ENCODE measurements at places on chromosomes 5 and 9. TPM values are rescaled to one million over a fixed set of nuclear protein-coding genes. Genes with fewer than 3 reads are reported as not detected.
A peak's percentile ranks its signal among the peaks of the same experiment; 100 is the strongest.

Gene SRD5A1
- total RNA-seq, result 14.8 TPM

Gene DMGDH
- not detected for total RNA-seq

- DNase-seq, result peak; percentile 87
Observed at GRCh38 chr9:36407122-36407723, 7.2 kb upstream of the RNF38 start.

Gene HAPLN1
- total RNA-seq, result not detected

Gene KIAA0825
- total RNA-seq, result 0.54 TPM

DNA sequence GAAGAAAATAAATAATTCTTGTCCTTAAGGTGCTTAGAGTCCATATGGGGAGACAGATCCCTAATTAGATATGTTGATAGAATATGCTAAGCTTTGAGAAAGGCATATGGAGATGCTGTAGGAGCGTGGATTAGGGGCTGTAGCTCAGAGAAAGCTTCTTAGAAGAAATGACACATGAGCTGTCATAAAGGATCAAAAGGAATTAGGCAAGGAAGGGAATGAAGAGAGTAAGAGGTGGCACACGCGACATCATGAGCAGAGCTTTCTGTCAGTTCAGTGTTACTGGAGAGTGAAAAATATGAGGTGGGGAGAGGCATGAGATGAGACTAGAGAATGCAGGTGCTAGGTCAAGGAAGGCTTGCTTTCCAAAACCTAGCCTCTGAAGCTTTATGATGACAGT is 118.6 kb downstream of the KIAA0825 start:
- no peak for DNase-seq

Gene ADGRD2
- total RNA-seq, result not detected

DNA sequence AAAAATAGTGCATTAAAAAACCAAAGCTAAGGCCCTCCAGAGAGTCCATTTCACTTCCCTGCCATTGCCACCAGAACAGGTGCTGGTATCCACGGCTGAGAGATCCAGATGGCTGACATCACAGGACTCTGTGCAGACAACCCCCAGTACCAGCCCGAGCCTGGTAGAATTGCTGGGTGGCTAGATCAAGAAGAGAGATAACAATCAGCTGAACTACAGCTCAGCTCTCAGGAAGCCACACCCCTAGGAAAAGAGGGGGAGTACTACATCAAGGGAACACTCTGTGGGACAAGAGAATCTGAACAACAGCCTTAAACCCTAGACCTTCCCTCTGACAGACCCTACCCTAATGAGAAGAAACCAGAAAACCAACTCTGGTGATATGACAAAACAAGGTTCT is 73.8 kb upstream of the SLIT3 start:
- DNase-seq, result no peak

DNA sequence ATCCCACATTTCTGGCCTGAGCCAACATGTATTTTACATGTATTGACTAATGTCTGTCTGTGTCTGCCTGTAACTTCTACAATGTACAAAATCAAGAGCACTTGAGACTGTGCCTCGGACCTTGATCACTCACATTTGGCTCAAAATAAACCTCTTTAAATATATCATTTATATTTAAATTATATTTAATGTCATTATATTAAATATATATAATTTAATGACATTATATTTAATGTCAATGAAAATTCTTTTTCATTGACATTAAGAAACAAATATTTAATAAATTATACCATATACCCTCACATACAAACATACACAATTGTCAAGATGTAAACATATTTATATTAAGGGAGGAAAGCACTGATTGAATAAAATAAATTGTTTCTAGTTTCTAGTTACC is 1099.8 kb upstream of the CDH18 start:
- DNase-seq, result no peak

GRCh38 chr5:143186623-143187022 is 216.9 kb downstream of the NR3C1 start:
- peak; percentile 66 for DNase-seq

GRCh38 chr9:77892171-77892570 is 139.4 kb downstream of the GNAQ start:
- DNase-seq, result no peak

- no peak for DNase-seq
Observed at GRCh38 chr5:148793261-148793660, 33.1 kb upstream of the ADRB2 start.

Gene ECM2
- not detected for total RNA-seq

DNA sequence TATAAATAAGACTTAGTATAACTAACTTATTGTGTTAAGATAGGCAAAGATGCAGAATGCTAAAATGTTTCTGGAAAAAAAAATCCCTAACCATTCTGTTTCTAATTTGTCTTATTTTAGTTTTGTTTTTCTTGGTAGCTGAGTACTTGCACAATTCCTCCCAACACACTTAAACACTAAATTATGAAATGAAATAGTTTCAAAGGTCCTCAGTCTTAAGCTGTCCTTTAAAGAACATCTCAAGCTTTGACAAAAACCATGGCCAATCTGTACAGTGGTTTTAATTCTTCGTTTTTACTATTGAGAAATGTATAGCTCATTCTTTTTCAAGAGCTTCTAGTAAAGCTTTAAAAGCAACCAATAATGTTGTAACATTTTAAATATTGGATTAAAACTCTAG is 171.5 kb downstream of the EDIL3 start:
- no peak for DNase-seq

Gene SLC34A3
- not detected for total RNA-seq

DNA sequence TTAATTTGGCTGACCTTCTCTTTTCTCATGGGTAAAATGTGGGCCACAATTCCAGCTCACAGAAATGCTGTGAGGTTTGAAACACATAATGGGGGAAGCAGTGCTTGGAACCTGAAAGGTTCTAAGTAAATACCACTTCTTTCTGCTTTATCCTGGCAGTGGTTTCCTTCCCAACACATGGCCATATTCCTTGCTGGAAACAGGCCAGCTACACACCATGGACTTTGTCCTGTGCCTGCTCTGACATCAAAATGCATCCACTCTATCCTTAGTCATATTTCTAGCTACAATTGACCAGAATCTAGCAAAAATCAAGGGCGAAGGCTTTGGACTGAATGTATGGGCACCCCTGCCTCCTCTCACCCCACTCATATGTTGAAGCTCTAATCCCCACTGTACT is 93.1 kb upstream of the TRPC7 start:
- no peak for DNase-seq

Gene DCTN3
- 57.0 TPM for total RNA-seq
